AG09309 (cell line): ENCODE measurements at places on chromosomes 16 and 17.
A peak's percentile ranks its signal among the peaks of the same experiment; 100 is the strongest.

DNA sequence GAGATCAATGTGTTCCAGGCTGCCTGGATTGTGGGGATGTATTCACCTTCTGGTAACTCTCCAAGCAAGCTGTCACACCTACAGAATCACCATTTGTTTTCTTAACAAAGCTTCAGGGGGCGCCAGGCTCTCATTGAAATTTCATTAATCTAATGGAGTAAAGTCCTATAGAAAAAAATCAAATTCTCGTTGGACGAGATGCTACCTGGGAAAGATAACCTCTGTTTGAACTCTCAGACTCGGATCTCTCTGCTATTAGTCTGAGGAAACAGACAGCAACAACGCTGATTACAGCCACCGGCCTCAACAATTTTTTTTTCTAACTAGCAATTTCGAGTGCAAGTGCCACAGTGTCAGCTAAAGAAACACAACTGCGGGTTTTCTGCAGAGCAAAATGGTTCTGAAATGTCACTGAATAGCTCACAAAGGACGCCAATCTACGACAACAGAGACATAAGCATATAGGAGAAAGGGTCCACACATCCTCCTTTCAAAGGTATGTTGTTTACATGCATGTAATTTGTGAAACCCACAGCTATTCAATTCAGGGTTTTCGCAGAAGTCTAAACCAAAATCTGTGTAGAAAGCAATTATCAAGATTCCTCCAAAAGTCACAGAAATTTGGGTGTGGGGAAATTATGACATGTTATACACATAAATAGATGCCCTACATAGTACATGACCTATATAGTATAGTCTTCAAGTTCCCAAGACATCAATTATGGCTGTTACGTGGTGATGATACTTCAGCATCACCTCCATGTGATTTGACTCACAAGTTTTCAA is 135.8 kb downstream of the SKAP1 start:
- no peak for DNase-seq

GRCh38 chr17:27569257-27569722 is 61.7 kb upstream of the LGALS9 start:
- no peak for DNase-seq

DNA sequence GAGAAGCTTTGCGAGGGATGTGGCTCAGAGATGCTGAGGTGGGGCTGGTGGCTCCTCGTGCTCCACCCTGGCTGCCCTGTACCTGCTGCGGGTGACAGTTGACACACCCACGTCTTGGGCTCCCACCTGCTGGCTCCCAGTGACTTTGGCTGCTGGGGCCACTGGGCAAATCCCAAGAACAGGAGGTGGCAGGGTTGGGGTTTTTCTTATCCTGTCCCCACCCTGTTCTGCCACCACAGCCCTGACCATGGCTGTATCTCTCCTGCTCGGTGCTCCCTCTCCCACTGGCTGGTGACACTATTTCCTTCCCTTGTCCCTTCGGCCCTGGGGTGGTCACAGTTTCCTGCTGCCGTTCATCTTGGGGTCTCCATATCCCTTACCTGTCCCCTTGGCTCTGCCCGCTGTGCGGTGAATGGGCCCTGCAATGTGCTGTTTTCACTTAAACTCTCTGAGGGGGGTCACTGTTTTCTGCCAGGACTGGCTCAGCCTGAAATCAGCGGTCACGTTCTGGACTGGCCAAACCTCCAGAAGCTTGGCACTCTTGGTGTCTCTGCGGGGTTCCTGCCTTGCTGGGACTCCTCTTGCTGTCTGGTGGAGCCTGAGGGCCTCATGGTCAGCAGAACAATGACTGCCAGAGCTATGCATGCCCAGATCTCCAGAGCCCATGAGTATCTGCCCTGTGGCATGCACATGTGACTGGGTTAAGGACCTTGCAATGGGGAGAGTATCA is 144.2 kb downstream of the IRF8 start:
- no peak for DNase-seq

- no peak for DNase-seq
Observed at GRCh38 chr16:12719972-12720371, 83.7 kb downstream of the CPPED1 start.

- DNase-seq = no peak
Observed at GRCh38 chr16:66513111-66513723, 36.7 kb downstream of the TK2 start.

GRCh38 chr17:49548506-49549310 is 27.0 kb upstream of the NXPH3 start:
- no peak for DNase-seq

GRCh38 chr17:12958786-12959185 is 59.0 kb downstream of the ELAC2 start:
- DNase-seq = peak; percentile 13

- DNase-seq = no peak
Observed at GRCh38 chr16:10579575-10579964, 828 bp downstream of the EMP2 start.

DNA sequence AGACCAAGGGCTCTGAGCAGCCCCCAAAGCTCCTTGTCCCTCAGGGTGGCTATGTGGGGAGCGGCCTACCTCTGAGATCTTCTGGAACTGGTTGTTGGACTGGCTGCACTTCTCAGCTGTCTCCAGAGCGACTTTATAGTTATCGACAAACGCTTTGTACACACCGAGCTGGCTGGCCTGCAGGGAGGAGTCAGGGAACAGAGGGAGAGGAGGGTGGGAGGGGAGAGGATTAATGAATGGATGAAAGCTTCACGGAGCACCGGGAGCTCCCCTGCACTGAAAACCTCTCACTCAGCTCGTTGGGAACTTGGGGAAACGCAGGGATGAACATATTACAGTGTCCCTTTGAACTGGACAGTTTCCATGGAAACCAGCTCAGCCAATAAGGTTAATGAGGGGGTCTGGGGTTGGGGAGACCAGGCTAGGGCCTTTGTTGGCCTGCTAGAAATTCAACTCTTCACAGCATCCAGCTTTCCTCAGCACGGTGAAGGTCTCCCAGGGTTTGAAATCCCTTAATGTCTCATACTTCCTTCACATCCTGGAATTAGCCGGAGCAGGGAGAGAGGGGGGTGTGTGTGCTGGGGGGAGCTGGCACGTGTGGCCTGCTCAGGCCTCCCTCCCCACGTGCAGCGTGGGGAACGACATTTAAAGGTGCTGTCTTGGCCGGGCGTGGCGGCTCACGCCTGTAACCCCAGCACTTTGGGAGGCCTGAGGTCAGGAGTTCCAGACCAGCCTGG is 86.7 kb downstream of the TIMM22 start:
- DNase-seq = no peak

DNA sequence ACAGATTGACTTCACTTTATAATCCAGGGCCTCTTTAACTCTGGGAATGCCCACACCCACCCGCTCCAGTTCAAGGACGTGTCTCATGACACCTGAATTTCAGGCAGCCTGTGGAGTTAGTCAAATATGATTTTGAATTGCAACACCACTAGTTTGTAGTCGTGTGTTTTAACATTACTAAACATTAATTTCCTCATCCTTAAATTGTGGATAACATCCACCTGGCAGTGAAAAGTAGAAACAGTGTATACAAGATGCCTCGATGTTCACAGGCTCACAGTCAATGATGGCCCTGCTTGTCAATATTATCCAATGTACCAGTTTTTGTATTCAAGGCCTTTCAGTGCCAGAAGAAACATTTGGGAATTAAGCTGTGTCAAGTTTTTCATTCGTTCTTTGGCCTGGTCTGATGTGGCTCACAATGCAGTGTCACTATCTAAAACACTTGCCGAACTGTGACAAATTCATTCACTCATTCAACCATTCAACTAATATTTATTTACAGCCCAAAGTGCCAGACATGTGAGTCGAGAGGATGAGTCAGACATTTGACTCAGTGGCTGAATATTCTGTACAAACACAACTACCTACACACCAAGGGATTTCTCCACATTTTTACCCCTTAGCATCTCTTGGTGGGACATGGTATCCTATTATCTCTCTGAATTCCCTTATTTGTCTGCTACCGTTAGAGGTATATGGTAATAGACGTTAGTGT is 1.4 kb downstream of the MEIOB start:
- peak; percentile 2 for DNase-seq

DNA sequence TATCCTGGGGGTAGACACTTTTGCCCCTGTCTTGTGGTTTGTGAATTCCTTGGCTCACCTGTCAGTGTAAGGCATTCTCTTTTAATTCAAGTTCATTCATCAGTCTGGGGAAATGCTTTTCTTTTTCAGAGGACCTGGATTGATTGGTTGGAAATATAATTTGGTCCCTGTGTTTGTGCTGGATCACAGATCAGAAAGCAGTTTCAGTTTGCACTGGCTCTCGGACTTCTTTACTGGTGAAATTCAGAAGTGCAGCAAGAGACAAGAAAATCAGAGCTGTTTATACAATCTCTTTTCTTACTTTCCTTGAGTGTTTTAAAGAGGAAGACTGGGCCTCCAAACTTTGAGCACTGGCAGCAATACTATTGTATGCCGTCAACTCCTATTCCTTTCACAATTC is 161.8 kb upstream of the KCNJ16 start:
- DNase-seq = no peak

DNA sequence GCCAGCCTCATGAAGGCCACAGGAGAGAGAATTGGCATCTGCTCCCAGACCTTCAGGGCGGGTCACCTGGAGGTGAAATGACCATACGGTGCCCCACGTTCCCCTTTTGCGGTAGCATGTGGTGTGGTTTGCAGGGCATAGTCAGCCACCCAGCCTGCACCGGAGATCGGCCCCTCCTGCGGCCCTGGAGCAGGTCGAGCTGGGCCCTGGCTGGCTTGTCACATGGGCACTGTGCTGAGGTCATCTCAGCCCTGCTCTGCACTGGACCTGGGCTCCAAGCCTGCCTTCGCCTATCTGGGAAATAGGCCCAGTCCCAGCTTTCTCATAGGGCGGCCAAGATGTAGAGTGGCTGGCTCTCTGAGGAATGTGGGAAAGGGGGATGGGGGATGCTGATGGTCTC is 16.2 kb downstream of the GSE1 start:
- DNase-seq = no peak

DNA sequence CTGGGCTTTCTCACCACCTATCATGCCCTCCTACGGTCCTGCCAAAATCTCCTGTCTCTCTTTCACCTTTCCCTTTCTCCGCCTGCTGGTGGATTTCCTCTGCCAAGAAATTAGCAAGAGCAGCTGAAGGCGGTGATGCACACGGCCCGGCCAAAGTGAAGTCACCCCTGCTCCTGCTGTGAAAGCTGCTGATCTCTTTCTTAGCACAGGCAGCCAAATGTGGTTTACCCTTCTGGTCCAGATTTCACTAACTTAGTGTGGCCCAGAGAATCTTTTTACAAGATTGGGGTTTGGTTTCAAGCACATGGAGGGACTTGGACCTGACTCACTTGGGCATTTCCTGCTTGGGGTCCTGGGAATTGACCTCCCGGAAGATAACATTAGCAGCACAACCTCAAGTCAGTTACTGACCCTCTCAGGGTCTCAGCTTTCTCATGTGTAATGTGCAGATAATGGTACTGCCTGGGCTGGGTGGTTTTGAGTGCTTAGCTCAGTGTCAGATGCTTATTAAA is 155.7 kb downstream of the SOCS1 start:
- DNase-seq = peak; percentile 91

DNA sequence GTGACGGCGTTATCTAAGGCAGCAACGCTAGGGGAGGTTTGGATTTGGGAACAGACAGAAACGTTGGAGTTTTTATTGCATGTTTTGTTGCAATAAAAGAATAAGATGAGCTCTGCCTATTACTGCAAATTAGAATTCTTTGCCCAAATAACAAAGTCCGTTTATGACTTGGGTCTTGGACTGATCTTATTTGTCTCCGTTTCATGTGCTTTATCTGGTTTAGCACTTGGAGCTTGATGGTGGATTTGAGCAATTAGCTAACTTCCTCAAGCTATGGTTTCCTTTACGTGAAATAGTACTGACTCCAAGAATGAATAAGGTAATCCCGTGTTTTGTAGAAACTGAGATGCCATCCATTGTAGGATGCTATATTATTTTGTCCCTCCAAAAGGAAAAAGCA is 233.0 kb upstream of the IRX5 start:
- DNase-seq = no peak

DNA sequence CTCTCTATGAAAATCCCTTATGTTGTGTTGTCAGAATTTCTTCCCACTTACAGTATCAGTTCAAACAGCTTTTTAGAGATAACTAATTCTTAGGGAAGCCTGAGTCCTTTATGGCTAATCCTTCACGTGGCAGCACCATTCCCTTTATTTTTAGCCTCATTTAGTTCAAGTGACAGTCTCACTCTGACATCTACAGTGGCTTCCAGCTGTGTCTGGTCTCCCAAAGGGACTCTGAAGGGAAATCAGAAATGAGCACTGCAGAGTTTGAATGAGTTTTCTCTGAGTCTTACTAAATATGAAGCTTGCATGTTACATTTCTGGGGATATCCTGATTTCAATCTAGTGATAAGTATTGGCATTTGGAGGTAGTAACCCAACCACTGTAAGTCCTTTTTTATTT is 1104.1 kb downstream of the CDH11 start:
- DNase-seq = no peak

DNA sequence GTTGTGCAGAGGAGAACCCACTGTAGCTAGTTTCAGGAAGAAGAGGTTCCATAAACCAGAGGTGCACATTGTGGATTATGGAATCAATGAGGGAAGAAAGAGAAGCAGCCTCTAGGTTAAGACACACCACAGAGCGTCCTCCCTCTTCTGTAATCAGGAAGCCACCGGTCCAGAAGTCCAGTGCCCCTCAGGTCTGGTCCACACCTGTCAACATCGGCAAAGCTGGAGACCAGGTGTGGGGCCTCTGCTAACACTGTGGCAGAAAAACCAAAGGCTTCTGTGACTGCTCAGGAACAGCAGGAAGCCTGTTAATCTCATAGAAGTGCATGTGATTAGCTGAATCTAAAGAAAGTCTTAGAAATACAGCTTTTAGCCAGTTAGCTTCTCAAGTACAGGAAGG is 23.3 kb downstream of the LIMD2 start:
- DNase-seq = no peak
